Aorta (tissue), 5 donors: ENCODE measurements at places on chromosomes 2 and 18. TPM values are rescaled to one million over a fixed set of nuclear protein-coding genes. Genes with fewer than 3 reads are reported as not detected.
A peak's percentile ranks its signal among the peaks of the same experiment; 100 is the strongest.

DNA sequence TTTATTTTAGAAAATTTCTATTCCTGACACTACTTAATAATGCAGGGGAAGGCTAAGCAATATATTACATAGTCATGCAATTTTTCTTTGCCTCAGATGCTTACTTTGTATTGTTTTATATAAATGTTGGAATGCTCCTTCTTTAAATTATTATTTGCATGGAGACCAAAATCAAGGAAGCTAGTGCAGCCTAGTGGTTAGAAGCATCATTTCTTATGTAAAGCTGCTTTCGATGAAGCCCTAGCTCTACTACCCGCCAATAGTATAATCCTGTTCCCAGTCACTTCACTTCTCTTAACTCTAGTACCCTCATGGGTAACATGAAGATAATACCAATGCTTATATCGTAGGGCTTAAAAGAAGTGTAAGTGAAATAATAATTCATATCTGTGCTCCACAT, 198.9 kb downstream of the LRATD1 start:
- no peak overlapping the region for H3K27ac ChIP-seq
- H3K27me3 ChIP-seq = no peaks in the 10 kb centered on the region
- H3K4me3 ChIP-seq = no peak overlapping the region
- no peak for DNase-seq
- H3K36me3 ChIP-seq = no peaks in the 10 kb centered on the region

DNA sequence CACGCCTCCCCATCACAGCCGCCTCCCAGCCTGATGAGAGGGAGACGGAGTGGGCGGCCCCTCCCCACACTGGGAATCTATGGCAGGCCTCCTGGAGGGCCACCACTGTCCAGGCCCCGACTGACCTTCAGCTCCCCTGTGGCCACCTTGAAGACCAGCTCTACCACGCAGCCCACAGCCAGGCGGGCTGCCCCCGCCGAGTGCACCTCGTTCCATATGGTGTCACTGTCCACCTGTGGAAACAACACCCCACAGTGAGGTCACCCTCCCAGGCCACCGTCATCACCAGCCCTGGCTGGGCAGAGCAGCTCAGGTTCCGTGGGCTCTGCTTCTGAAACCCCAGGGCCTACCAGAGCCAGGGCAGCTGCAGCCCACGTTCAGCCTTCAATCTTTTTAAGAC, 242.0 kb downstream of the TWIST2 start:
- H3K4me1 ChIP-seq = no peaks in the 10 kb centered on the region
- no peak for DNase-seq
- H3K27me3 ChIP-seq = no peaks in the 10 kb centered on the region
- no peak overlapping the region for H3K27ac ChIP-seq
- no peaks in the 10 kb centered on the region for H3K36me3 ChIP-seq
- H3K4me3 ChIP-seq = no peak overlapping the region

DNA sequence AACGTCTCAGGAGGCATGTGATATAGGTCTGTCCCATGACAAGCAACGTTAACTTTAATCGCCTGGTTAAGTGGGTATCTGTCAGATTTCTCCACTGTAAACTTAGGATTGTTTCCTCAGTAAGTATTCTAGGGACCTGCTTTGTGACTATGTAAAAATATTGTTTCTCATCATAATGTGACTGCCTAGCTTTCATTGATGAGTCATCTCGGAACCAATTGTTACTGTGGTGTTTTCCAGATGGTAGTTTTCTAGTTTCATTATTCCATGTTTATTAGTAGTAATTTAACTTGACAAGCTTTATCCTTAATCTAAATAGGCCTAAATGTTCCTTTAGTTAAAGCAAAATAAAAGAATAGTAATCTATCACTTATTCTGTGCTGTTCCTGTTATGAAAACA, 28.2 kb upstream of the GATA6 start:
- H3K36me3 ChIP-seq = no peaks in the 10 kb centered on the region
- H3K27ac ChIP-seq = no peak overlapping the region
- H3K4me3 ChIP-seq = no peak overlapping the region
- DNase-seq = no peak
- no peaks in the 10 kb centered on the region for H3K27me3 ChIP-seq

The TRIM43 gene
- total RNA-seq = not detected

The MAP3K19 gene
- not detected for total RNA-seq

GRCh38 chr2:71503837-71504236, 50.5 kb downstream of the DYSF start:
- no peaks in the 10 kb centered on the region for H3K36me3 ChIP-seq
- DNase-seq = no peak
- no peaks in the 10 kb centered on the region for H3K4me1 ChIP-seq
- H3K4me3 ChIP-seq = no peak overlapping the region
- H3K27ac ChIP-seq = no peak overlapping the region

The TMEM18 gene
- total RNA-seq = 21.5 TPM

The IL18RAP gene
- total RNA-seq = 1.9 TPM

DNA sequence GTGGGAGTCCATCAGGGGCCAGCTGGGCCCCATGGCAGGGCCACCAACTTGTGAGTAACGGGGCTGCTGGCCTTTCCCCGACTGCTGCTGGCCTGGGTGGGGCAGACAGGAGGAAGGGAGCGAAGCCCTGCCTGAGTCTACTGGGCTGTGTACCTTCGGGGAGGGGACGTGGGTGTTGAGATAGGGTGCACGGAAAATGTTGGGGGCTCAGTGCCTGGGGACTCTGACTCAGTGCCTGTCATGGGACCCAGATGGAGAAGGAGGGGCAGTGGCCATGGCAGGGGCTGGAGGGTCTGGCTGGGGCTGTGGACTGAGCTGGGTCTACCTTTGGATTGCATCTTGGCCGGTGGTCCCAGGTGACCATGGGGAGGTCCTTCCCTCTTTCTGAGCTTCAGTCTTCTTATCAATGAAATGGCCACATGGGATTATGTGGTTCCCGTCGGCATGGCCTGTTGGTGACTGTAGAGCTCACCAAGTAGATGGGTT, 4.0 kb downstream of the SLC4A3 start:
- H3K4me1 ChIP-seq = no peaks in the 10 kb centered on the region
- no peaks in the 10 kb centered on the region for H3K27me3 ChIP-seq
- H3K27ac ChIP-seq = no peak overlapping the region
- DNase-seq = peak; percentile 38
- H3K4me3 ChIP-seq = no peak overlapping the region

- DNase-seq = no peak
- H3K27ac ChIP-seq = no peak overlapping the region
- H3K27me3 ChIP-seq = no peaks in the 10 kb centered on the region
- no peak overlapping the region for H3K4me3 ChIP-seq
- peaks cover 5% of the 10 kb centered on the region for H3K36me3 ChIP-seq
- H3K4me1 ChIP-seq = no peaks in the 10 kb centered on the region
Measured at GRCh38 chr2:127877626-127878025, 8.1 kb downstream of the AMMECR1L start.

DNA sequence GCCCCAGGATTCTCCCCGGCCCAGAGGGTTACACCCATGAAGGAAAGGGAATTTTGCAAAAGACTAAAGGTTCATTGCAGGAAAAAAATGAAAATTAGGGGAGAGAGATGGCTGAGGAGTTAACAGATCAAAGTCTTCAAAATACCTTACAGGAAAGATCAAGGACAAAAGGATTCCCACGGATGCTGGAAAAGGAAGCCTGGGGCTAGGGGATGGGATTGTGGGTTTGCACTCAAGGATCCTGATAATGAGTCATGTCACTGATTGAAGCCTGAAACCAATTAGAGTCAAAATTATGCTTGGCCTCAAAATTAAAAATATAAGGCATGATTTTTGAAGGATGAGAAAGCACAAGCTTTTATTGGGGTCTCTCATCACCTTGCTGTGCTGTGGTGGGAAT, 32.6 kb upstream of the COPS8 start:
- DNase-seq = no peak
- no peaks in the 10 kb centered on the region for H3K36me3 ChIP-seq
- no peaks in the 10 kb centered on the region for H3K4me1 ChIP-seq
- H3K27ac ChIP-seq = no peak overlapping the region

- no peak overlapping the region for H3K27ac ChIP-seq
- no peak for DNase-seq
- H3K27me3 ChIP-seq = no peaks in the 10 kb centered on the region
Measured at GRCh38 chr2:112150851-112151250, 12.7 kb downstream of the FBLN7 start.

The ARID5A gene
- 107 TPM for total RNA-seq

DNA sequence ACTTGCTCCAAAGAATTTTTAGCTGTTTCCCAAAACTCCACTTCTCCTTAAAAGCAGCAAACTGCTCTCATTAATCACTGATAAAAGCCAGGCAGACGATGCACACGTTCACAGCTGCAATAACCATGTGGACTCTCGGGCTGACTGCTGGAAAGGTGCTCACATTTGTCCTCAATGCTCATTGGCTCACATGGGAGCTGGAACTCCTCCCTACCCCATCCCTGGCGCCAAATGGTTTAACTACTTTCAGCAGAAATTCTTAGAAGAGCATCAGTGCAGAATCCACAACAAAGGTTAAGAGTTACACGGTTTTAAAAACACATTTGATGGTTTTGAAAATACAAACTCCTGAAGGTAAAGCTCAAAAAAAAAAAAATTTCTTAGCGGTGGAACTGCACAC, 117.1 kb downstream of the NOL10 start:
- no peaks in the 10 kb centered on the region for H3K27me3 ChIP-seq
- DNase-seq = no peak
- peaks cover 11% of the 10 kb centered on the region for H3K36me3 ChIP-seq
- no peak overlapping the region for H3K27ac ChIP-seq
- H3K4me1 ChIP-seq = no peaks in the 10 kb centered on the region

- DNase-seq = no peak
- H3K4me1 ChIP-seq = no peaks in the 10 kb centered on the region
- no peaks in the 10 kb centered on the region for H3K36me3 ChIP-seq
- H3K27ac ChIP-seq = no peak overlapping the region
Measured at GRCh38 chr2:104649866-104650265, 204.0 kb upstream of the POU3F3 start.

The RNF149 gene
- 92.1 TPM for total RNA-seq

The TMEM37 gene
- 5.2 TPM for total RNA-seq

DNA sequence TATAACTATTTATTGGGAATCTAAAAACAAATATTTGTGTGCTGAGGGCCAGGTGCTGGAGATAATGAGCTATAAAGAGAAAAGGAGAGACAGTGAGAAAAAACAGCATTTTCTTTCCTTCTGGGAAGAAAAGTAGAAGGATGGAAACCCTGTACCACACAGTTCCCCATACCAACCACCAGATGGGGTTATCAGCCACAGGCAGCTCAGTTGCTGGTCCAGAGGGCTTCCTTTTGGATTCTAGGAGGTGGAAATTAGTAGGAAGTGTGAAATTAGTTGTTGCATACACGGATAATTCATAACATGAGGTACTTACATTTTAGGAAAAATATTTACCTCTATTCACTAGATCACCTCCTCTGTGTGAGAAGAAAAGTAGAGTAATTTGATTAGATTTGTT, 237.0 kb upstream of the FOSL2 start:
- H3K36me3 ChIP-seq = no peaks in the 10 kb centered on the region
- no peaks in the 10 kb centered on the region for H3K4me1 ChIP-seq
- DNase-seq = no peak
- H3K4me3 ChIP-seq = no peak overlapping the region
- H3K27ac ChIP-seq = no peak overlapping the region
